ENCODE measurements at places on chromosomes 13 and 19.

DNA sequence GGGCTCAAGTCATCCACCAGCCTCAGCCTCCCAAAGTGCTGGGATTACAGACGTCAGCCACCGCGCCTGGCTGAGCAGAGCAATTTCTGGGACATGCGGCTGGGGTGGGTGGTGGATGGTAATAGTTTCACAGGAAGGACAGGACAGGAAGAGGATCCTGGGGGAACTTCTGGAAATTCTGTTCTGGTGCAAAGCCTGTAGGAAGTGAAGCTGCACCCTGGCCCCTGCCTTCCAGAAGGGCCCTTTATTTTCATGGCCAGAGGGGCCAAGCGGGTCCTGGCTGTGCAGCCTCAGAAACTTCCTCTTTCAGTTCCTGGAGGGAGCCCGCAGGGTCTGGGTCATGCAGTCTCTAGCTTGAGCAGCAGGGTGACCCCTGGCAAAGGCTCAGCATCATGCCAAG, 15.7 kb downstream of the FEM1A start:
- DNase-seq: no peak

DNA sequence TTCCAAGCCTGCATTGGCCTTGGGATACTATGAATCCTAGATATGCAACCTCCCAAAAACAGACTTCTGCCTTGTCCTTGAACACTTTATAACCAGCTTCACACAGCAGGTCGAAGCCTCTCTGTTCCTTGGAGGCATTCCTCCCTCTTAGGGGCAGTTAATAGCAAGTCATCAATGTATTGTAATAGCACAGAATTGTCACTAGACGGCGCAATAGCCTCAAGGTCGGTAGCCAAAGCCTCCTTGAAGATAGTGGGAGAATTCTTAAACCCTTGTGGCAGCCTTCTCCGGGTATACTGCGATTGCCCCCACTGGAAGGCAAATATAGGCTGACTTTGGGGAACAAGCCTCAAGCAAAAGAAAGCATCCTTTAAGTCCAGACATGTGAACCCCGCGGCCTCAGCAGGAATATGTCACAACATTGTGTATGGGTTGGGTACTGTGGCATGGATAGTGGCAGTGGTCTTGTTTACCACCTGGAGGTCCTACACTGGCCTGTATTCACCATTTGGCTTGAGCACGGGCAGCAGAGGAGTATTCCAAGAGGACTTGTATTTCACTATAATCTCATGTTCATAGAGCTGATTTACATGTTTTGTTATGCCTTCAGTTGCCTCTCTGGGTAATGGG, 61.1 kb downstream of the ZNF431 start:
- peak; percentile 31 for DNase-seq

GRCh38 chr13:71685072-71685471, 181.9 kb downstream of the DACH1 start:
- DNase-seq: no peak

GRCh38 chr13:77345150-77345780, 18.4 kb upstream of the MYCBP2 start:
- DNase-seq: peak; percentile 39

GRCh38 chr19:4096049-4096892, 27.7 kb downstream of the MAP2K2 start:
- no peak for DNase-seq

DNA sequence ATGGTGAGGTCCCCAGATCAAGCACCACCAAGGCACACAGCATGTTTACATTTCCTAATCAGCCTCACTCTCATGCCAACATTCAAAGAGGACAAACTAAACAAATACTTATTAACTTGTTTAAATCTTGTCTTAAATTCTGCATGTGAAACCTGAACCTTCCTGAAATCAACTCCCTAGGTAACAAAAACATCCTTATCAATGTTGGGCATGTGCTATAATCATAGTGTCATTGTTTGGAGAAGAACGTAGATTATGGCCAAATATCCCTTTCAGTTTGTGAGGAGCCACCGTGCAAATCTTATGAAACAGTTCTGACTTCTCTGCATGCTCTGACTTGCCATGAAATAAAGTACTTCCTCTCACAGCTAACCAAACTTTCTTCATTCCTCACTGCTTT, 123.8 kb downstream of the NDFIP2 start:
- DNase-seq: no peak

DNA sequence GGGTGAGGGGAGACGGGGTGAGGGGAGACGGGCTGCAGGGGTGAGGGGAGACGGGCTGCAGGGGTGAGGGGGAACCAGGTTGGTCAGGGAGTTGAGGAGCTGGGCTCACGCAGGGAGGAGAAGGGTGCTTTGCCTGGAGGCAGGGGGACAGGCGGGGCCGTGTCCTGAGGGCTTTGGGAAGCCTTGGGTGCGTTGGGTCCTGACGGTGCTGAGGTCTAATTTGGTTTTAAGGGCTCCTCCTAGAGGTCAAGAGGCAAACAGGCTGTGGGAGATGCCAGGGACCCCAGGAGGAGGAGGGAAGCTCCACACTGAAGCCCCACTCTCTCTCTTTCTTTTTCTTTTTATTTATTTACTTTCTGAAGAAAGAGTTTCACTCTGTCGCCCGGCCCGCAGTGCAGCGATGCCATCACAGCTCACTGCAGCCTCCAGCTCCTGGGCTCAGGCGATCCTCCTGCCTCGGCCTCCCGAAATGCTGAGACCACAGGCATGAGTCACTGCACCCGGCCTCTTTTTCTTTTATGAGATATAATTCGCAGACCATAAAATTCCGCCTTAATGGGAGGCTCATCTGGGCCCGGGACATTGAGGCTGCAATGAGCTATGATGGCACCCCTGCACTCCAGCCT, 9.3 kb upstream of the MISP start:
- DNase-seq: no peak

DNA sequence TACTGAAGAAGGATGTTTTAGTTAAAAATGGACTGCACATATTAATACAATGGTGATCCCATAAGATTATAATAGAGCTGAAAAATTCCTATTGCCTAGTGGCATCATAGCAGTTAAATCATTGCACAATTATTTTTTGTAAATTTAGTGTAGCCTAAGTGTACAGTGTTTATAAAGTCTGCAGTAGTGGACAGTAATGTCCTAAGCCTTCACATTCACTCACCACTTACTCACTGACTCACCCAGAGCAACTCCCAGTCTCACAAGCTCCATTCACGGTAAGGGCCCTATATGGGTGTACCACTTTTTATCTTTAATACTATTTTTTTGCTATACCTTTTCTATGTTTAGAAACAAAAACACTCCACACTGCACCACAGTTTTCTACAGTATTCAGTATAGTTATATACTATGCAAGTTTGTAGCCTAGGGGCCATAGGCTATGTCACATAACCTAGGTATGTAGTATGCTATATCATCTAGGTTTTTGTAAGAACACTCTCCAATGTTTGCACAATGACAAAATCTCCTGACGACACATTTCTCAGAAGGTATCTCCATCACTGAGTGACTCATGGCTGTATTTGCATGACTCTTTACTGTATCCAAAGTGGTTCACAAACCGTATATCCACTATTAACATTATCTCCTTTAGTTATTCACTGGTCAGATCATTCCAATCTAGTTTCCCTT, 536.0 kb downstream of the KLF12 start:
- no peak for DNase-seq

- no peak for DNase-seq
Measured at GRCh38 chr13:112839356-112840105, 129.5 kb upstream of the MCF2L start.

- DNase-seq: peak; percentile 79
Measured at GRCh38 chr13:29543230-29544215, 52.0 kb downstream of the SLC7A1 start.

GRCh38 chr19:41351339-41352245, 2.1 kb downstream of the TGFB1 start:
- peak; percentile 88 for DNase-seq

- DNase-seq: no peak
Measured at GRCh38 chr19:14563590-14563926, 8.3 kb downstream of the NDUFB7 start.

GRCh38 chr19:14495672-14496028, 277 bp downstream of the GIPC1 start:
- DNase-seq: no peak

DNA sequence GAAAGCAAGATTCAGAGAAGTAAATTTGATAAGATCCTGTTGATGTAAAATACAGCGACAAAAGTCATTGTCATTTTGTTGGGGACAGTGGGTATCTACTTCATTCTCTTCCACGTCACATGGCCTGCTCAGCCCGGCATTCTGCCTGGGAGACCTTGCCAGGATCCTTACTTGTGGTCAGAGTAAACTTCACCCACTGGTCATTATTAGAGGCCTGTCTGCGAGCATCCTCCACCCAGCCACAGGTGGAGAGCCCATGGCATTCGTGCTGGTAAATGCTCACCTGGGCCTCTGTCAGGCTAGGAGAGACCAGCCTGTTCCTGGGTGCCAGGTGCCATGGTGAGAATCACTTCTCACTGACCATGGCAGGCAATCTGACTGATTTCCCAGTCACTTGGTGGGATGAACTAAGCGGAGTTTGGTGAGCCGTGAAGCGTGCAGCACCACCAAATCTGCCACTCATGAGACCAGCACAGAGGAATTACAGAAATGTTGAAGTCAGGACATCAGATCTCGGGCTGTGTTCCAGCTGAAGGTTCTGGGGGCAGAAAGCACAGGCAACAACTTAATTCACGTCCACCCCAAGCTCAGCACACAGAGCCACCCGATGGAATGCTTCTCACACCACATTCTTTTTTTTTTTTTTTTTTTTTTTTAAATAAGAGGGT, 107.0 kb downstream of the SIPA1L3 start:
- DNase-seq: no peak

DNA sequence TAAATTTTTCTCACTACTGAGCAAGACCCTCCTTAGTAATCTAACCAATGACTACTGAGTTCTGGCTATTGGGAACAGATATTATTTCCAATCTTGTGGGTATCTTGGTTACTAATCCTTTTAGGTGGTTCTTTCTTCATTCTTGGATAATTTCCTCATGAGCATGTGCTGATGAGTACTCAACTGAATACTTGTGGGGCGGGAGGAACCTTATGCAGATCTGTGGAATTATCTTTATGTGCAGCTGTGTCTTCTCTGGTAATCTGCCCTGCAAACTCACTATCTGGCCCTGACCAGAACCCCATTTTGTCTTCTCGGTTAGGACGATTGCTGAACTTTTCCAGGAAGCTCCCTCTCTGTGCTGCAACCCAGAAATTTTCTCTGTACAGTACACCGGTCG, 89.7 kb upstream of the TRPC4 start:
- no peak for DNase-seq

DNA sequence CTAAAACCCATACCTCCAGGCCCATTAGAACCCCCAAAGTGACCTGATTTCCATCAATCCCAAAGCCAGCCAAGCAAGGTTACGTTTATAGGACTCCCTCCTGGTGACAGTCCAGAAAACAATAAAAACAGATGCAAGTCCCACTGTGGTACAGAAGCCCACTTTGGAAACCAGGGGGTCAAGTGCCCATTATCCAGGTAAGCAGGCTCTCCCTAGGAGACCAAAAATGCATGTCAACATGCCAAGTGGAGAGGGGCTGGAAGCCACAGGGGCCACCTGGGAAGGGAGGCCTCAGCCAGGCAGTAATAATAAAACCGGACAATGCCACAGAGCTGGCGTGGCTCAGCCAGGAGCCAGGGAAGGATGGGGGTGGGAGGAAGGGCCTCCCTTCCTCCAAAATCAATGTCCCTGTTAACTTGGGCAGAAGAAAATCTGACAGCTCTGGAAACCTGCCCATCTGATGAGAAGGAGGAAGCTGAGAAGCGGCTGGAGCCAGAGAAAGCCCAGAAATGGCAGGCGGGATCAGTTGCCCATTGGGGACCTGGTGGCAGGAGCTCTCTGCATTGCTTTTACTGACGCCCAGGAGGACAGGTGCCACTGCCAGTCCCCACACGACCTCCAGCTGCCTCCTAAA, 160.4 kb downstream of the ZIC5 start:
- no peak for DNase-seq

DNA sequence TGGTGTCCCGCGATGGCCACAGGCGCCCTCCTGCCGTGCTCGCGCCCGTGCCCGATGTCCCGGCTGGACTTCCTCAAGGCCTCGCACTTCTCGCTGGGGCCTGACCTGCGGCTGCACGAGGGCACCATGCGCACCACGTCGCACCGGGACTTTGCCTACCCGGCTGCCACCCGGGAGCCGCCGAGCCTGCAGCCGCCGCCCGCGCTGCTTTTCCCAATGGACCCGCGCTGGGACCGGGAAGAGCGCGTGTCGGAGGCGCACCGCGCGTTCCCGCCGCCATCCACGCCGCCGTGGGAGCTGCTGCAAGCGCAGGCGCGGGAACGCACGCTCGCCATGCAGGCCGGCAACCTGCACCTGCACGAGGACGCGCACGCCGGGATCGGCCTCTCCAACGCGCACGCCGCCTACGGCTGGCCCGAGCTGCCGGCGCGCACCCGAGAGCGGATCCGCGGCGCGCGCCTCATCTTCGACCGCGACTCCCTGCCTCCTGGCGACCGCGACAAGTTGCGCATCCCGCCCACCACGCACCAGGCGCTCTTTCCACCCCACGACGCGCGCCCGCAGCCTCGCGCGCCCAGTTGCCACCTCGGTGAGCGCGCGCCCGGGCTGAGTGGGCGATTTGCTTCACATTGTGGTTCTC, 12.1 kb upstream of the PEX11G start:
- peak; percentile 80 for DNase-seq

- peak; percentile 94 for DNase-seq
Measured at GRCh38 chr19:18291590-18292461, 10.4 kb upstream of the JUND start.

DNA sequence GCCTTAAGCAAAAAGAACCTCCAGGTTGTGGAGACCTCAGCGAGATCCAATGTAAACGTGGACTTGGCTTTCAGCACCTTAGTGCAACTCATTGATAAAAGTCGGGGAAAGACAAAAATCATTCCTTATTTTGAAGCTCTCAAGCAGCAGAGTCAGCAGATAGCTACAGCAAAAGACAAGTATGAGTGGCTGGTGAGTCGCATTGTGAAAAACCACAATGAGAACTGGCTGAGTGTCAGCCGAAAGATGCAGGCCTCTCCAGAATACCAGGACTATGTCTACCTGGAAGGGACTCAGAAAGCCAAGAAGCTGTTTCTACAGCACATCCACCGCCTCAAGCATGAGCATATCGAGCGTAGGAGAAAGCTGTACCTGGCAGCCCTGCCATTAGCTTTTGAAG, 58.5 kb downstream of the ARHGAP35 start:
- peak; percentile 59 for DNase-seq

DNA sequence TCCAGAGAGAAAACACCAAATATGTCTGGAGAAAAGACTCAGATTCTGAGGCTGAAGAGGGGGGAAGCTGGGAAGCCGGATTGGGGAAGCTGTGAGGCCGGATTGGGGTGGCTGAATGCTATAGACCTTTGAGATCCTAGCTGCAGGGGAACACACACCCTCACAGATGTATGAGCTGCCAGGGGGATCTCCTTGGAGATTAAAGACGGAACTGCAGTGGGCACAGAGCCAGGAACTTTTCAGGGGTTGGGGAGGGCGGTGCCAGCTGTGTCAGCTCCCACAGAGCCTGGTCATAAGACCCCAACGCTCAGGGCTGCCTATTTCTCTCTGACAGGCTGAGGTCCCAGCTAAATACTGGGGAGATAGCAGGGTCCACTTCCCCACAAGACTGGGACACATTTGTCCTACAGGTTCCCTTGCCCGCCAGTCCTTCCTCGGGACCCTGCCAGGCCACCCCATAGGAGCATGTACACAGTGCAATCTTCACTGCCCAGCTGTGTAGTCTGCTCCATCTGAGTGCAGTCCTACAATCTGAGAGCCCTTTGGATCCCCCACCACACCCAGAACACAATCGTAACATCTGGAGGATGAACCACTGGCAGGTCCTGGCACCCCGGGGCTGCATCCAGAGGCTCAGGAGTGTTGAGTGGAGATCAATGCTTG, 1893.9 kb downstream of the PCDH9 start:
- no peak for DNase-seq
